ENCODE measurements at places on chromosomes 11 and 22. TPM values are rescaled to one million over a fixed set of nuclear protein-coding genes. Genes with fewer than 3 reads are reported as not detected.

- DNase-seq, result no peak
These were observed 139.8 kb upstream of the CEP126 start for GRCh38 chr11:101775033-101775432.

GRCh38 chr11:102279641-102280170 lies 37.6 kb upstream of the BIRC3 start:
- DNase-seq, result no peak

DNA sequence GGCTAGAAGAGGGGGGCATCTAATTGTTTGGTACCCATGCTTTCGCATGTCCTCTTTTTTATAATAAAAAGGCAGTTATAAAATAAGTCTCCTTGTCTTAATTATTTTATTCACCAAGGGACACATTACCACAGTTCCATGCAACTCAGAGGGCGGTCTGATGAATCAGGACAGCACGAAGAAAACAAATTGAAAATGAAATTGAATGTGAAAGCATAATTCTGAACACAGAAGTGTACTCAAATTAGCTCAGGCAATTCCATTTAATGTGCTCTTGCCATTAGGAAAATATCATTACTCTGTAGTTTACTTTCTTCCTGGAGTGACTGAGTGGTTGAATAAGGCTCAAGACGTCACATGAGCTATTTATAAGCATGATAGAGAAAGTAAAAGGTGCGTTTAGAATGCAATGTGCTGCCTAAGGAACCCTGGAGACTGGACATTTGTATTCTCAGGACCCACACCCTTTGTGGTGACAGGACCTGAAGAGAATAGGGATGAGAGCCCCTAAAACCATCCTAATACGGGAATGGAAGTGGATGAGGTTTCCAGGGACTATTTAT lies 59.6 kb downstream of the MTNR1B start:
- DNase-seq, result no peak

- no peak for DNase-seq
These were observed 82.6 kb upstream of the MYO18B start for GRCh38 chr22:25659413-25659812.

Gene TMEM121B
- 0.06 TPM for total RNA-seq

DNA sequence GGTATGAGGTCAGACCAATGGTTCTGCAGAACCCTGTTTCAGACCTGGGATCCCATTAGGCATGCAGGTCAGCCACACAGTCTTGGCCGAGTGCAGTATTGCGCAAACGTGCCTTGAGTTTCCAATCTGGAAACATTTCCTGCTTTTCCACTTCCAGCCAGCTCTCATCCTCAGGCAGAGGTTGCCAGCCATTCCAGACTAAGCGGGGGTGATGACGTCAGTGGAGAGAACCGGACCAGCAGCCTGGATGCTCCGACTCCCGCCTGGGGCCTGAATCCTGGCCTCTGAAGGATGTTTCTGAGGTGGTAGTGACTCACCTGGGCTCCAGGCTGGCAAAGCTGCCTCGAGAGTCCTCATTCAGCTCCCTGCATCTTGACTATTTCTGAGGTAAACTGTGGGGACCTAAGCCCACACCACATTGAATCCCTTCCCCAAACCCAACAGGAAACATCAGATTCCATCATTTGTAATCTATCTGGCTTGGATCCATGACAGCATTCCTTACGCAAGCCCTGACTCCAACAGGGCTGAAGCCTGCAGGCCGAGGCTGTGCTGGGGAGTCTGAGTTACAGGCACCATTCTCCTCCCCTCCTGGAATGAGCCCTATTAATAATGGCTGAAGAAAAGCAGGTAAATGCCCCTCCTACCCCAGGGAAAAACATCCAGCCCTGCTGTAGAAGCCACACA lies 83.0 kb downstream of the ABTB2 start:
- no peak for DNase-seq

GRCh38 chr22:36660510-36660840 lies 43.1 kb downstream of the CACNG2 start:
- no peak for DNase-seq

DNA sequence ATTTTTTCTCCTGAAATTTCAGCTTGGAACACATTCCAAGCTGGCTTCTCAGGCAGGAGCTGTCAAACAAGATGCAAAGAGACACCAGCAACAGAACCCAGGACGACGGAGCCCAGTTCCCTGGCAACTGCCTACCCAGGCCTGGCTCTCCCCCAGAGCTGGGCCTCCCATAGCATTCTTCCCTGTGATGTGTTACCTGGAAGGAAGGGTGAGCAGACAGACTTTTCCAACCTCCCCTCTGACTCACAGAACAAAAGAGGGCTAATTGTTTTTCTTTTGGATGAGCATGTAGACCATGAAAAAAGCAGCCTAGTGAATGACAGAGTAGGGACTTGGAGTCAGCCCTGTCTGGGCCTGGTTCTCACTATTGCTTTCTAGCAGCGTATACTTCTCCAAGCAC lies 55.3 kb upstream of the BMAL1 start:
- no peak for DNase-seq
